A549 treated with Mapracorat at 1 μM for 4 hours (cell line): ENCODE measurements at places on chromosomes 7 and 10. TPM values are rescaled to one million over a fixed set of nuclear protein-coding genes. Genes with fewer than 3 reads are reported as not detected.

The CALCR gene
- not detected in 5 replicates for total RNA-seq

The CHRM2 gene
- not detected in 5 replicates for total RNA-seq

The GRID2IP gene
- total RNA-seq, result 0.08 TPM in 1 of 5 replicates, not detected in the others

The SEC31B gene
- 1.6 to 2.7 TPM (median 1.9 TPM) in 5 replicates for total RNA-seq

The RPEL1 gene
- 0.07 TPM in 1 of 5 replicates, not detected in the others for total RNA-seq

The ELFN1 gene
- 0.23 to 0.49 TPM (median 0.30 TPM) in 5 replicates for total RNA-seq

The CHAT gene
- total RNA-seq, result not detected in 5 replicates
